ENCODE measurements at places on chromosomes 6 and 20.

- no peak for DNase-seq
Measured at GRCh38 chr6:125112934-125113333, 40.6 kb upstream of the TPD52L1 start.

- no peak for DNase-seq
Measured at GRCh38 chr6:31765559-31765909, 3.1 kb downstream of the SAPCD1 start.

DNA sequence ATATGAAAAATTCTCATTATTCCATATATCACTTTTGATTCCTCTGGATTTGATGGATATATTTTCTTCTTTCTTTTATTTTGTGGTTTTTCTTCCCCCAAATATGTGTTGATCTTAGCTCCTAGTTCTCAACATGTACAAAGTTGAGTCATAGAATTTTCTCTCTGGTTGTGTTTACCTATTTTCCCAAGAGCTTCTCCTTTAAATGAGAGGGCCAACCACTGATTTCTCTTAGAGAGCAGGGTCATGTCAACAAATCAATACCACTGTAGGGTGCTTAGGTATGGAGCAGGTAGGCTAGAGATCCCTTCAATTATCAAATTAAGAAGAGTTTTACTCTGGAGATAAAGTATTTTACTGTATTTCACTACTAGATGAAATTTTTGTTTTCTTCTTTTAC, 145.7 kb downstream of the BMP5 start:
- DNase-seq = no peak

GRCh38 chr6:34568341-34569201, 12.4 kb upstream of the SPDEF start:
- no peak for DNase-seq

DNA sequence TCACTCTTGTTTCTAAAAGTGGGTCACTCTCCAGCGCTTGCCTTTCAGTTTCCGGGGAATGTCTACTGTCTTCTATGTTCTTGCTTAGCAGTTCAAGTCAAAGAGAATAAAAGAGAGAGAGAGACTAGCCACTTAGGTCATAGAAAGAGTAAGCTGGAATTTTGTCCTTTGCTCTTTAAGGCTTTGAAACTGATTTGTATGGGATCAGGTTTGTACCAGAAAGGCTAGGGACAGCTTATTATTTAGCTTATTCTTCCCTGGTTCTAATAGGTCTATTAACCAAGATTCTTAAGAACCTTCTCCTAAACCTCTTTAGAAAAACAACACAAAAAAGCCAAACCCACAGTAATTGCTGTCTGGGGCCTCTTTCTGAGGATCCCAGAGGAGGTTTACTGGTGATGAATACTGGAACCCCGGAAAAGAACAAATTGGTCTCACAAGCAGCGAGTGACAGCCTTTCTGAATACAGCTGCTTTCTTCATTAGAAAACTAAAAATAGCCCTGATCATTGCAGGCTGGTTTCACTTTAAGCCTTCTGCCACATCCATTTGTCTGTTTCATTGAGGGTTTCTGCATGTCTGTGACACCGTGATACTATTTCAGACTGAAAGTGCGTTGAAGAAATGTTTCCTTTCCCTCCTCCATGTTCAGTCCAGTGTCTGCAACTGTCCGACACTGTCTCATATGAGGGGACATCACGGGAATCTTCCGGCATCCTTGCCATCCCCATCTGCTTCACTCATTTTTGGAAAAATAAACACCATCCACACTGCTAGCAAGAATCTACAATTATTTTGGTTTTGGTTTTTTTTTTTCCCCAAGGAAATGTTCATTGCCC, 75.1 kb upstream of the ATXN1 start:
- DNase-seq = no peak

Measured in NCI-H748 treated with DMSO at 0.1 percent for 48 hours (cell line).